ENCODE measurements at places on chromosomes 11 and 22.

- no peak for DNase-seq
Observed at GRCh38 chr11:108198833-108199232, 23.6 kb downstream of the NPAT start.

DNA sequence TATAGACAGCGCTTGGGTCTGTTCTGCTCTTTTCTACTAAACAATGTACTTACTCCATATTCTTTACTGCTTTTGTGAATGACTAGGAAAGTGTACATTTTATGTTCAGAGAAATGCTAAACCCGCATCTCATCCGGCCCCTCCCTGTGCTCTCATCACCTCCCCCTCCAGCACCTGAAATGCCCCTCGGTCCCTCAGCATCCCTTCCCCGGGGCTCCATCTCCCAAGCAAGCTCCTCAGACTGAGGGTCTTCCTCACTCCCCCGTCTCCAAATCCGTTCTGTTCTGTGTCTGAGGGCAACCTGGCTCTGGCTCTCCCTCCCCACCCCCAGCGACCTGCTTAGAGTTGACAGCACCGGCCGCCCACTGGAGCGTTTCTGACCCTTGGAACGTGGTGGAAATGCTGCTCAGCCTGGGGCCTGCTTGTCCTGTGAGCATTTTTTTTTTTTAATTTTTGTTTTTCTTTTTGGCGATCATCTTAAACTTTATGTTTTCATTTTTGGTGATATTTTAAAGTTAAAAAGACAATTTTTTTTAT lies 1.4 kb downstream of the SELENOO start:
- DNase-seq = no peak

DNA sequence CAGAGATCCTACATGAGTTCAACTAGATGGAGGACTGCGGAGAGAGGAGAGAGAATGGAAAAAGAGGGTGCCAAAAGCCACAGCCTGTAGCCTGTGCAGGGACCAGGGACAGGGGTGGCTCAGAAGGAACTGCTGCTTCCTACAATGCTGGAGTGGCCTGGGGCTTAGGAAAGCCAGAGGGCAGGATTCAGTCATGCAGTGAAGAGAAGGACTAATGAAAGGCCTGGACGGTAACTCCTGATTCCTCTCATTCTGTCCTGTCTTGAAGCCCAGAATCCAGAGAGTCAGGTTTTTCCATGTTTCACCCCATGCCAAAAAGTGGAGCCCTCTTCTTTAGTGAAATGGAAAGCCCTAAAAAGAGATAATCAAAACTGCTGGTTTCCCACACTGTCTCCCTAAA lies 48.4 kb upstream of the INCENP start:
- no peak for DNase-seq

GRCh38 chr22:50046481-50047245 lies 11.4 kb downstream of the TTLL8 start:
- DNase-seq = no peak

GRCh38 chr22:36385491-36386350 lies 2.0 kb downstream of the MYH9 start:
- peak; percentile 82 for DNase-seq

DNA sequence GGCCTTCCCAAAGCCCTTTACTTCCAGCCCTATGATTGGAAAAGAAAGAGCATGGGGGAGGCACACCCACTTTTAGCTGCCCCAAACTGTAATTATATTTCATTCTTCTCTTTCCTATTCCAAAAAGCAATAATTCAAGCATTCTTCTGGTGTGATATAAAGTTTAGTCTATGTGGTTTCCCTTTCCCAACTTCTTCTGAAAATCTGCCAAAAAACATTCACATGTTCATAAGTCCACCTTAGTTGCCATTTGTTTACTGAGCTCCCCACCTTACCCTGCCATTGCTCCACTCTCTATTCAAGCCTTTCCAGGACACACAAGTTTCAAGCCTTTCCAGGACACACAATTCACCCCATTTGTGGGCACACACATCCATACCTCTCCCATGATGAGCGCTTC lies 111.6 kb upstream of the BMAL1 start:
- DNase-seq = no peak

DNA sequence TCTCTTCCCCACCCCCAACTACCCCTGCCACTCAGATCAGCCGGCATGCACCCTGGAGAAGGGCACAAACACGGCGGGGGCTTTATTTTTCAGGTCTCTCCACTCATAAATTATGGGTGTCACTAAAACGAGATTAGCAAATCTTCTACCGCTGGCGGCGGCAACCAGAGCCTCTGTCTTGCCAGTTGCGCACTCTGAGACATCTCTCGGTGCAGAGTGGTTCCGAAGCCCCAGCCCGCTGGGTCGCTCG lies 125.3 kb upstream of the C11orf58 start:
- DNase-seq = no peak

DNA sequence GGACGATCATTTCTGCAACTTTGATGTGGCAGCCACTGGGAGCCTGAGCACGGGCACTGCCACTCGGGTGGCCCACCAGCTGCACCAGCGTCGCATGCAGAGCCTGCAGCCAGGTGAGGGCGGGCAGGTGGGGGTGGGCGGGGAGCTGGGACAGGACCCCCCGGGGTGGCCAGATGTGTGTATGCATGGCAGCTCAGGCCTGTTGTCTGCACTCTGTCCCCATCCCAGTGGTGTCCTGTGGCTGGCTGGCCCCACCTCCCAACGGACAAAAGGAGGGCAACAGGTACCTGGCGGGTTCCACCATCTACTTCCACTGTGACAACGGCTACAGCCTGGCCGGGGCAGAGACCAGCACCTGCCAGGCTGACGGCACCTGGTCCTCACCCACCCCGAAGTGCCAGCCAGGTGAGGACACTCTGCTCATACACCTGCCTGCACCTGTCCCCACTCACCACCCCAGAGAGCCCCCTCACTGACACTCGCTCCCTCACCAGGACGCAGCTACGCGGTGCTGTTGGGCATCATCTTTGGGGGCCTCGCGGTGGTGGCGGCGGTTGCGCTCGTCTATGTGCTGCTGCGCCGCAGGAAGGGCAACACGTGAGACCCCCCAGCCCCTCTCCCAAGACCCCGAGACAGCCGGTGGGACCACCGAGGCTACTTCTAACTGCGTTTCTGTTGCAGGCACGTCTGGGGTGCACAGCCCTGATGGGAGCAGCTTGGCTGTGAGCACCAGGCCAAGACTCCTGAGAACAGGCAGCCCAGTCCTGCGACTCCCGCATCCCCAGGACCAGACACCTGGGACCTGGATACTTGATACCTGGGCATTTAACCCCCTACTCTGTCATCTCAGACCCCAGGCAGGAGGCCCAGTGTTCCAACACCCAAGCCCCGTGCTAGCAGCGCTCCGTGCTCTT lies 6.7 kb downstream of the SUSD2 start:
- no peak for DNase-seq

- DNase-seq = no peak
Observed at GRCh38 chr11:64445651-64446050, 86.7 kb downstream of the RPS6KA4 start.

DNA sequence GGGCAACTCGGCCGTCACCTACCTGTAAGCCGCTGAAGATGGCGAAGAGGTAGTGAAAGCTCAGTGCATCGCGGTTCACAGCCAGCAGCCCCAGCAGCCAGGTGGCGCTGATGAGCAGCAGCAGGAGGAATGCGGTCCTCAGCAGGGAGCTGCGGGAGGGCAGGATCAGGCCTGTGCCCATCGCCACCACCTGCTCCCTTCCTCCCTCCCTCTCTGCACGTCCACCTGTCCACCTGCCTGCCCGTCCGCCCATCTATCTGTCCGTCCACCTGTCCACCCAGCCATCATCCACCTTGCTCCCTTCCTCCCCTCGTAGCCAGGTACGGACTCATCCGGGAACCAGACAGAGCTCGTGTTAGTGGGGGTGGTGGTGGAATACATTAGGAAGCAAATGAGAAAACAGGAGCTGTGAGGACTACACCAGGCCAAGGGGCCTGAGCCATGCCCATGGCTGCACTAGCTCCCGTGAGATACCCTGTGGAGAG lies 32.2 kb downstream of the TRMU start:
- DNase-seq = peak; percentile 49

GRCh38 chr11:113188371-113188834 lies 126.0 kb upstream of the TTC12 start:
- no peak for DNase-seq

GRCh38 chr11:28657378-28658030 lies 549.3 kb downstream of the METTL15 start:
- DNase-seq = peak; percentile 67

GRCh38 chr22:19665784-19666672 lies 48.3 kb upstream of the SEPTIN5 start:
- no peak for DNase-seq

- peak; percentile 25 for DNase-seq
Observed at GRCh38 chr11:35038211-35038928, 100.6 kb upstream of the CD44 start.

- DNase-seq = peak; percentile 12
Observed at GRCh38 chr11:95937358-95937757, 13.5 kb upstream of the MTMR2 start.

GRCh38 chr11:14764579-14765527 lies 121.2 kb downstream of the PDE3B start:
- DNase-seq = no peak

DNA sequence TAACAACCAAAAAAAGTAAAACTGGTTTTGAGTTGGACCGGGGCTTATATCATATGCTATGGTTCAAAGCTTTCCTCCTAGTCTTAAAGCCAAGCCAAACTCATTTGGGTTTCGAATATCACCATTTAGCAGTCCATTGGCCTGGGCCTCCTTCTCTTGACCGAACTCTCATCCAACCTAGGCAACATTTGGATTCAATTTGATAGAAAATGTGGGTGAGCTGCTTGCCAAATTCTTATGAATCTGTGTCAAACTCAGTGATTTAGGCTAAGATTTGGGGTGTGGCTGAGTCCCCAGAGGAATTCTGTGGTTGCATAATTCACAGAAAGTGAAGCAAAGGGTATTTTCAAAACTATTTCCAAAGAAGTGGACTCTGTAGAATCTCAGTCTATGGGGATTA lies 83.7 kb downstream of the BLID start:
- peak; percentile 62 for DNase-seq

GRCh38 chr22:41481131-41481830 lies 12.4 kb downstream of the ACO2 start:
- DNase-seq = peak; percentile 68

DNA sequence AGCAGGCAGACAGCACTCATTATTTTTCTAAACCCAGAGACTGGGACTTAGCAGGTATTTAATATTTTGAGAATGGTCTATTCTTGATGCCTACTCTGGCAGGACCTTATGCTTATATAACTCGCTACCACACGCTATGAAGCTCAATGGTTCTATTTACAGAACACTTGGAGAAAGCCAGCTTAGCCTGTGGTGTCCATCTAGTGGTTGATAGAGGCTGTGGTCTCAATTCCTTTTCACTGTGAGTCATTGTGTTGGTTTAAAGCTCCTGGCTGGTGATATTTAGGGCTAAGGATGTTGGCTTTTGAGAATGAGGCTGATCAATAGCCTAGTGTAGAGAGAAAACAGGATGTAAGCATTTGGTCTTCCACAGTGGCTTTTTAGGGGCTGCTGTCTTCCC lies 206.4 kb downstream of the DBX1 start:
- peak; percentile 79 for DNase-seq

DNA sequence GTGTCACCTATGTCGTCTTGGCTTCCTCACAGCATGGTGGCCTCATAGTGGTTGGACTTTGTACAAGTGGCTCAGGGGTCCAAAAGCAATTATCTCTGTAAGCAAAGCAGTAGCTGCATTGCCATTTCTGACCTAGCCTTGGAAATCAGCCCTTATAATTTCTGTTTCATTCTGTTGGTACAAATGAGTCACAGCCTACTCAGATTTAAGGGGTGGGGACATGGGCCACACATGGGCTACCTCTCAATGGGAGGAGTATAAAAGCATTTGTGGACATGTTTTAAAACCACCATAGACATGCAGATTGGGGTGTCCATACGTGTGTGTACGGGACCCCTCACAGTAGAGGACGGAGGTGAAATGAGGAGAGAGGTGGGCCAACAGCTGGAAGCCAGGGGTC lies 41.6 kb downstream of the CHRDL2 start:
- peak; percentile 35 for DNase-seq

DNA sequence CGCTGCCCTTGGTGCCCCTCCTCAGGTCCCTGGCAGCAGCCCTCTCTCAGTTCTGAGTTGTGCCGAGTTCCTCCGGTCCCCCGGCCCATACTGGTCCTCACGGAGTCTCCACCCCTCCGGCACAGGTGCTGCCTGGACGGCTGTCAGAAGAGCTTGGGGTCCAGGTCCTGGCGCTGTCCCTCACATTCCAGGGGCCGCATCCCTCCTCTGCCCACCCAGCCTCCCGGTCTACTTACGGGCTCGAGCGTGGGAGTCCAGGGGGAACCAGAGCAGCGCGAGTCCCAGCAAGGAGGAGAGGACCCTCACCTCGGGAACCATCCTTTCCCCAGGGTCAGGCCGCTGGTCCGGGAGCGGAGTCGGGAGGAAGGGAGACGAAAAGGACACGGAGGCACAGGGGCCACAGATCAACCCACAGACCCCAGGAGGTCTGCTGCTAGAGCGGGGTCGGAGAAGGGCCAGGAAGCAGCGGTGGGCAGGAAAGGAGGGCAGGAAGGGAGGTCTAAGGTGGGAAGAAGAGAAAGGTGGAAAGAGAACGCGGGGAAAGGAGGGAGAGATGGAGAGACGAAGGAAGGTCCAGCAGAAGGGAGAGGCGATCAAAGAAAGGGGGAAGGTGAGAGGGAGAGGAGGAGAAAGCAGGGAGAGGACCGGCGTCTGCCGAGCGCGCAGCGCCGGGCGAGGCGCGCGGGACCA lies 510 bp downstream of the CHRDL2 start:
- DNase-seq = no peak

- DNase-seq = no peak
Observed at GRCh38 chr11:124891373-124891861, 6.2 kb downstream of the ROBO4 start.

DNA sequence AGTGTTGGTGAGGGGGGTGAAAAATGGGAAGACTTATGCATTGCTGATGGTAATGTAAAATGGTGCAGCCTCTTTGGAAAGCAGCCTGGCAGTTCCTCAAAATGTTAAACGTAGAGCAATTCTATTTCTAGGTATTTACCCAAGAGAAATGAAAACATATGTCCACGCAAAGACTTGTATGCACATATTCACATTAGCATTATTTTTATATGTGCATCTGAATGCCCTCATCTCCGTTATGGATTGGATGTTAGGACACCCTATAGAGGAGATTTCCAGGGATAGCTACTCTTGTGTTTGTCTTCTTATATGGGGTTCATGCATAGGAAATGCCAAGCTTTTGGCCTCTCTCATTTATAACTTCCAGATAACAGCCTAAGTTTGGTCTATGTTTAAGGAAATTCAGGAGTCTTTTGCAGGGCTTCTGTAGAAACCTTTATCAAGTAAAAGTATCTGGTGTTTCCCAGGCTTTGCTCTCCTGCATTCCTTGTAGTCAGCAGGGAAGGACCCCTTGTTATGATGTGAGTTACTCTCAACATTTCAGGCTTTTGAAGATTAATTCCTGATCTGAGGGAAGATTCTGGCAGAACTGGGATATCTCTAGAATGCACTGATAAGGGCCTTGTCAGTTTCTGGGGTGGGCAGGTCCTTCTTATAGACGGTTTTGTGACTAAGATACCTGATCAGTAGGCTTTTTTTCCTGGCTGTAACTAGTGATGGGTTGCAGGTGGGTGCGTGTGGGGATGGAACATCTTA lies 116.8 kb downstream of the TEAD1 start:
- no peak for DNase-seq
